Suppressor macrophage treated with lipopolysaccharide for 4 hours (primary cell): ENCODE measurements at places on chromosomes 12 and 14.

- DNase-seq = peak; percentile 96
Observed at GRCh38 chr12:124457287-124458219, 109.9 kb downstream of the NCOR2 start.

DNA sequence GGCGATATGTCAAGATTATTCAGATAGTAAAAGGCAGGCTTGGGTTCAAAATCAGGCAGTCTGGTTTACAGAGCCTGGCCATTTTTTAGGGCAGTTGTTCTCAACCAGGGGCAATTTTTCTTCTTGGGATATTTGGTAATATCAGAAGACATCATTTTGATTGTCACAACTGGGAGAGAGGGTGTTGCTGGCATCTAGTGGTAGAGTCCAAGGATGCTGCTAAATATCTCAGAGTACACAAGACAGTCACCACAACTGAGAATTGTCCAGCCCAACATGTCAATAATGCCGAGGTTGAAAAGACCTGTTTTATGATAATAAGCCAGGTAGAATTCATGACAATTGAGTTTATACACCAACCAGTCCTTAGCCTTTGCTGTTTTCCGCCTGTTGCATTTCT lies 733.9 kb downstream of the NRXN3 start:
- no peak for DNase-seq

- DNase-seq = no peak
Observed at GRCh38 chr12:85627584-85627983, 208.6 kb downstream of the RASSF9 start.

DNA sequence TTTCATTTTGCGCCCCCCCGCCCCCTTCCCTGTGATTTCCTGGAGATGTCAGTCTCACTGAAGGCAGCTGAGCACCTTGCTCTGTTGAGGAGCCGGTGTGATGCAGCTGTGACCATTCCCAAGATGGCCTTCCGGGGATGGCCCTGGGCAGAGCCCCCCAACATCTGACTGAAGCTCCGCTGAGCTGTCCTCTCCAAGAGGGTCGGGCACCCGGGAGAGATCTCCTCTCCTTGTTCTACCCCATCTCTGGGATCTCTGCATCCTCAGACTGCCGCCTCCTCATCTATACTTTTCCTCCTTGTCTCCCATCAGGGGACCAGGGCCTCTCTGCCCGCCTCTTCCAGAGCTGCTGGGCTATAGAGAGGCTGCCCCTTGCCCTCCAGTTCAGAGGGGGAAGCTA lies 965 bp upstream of the SMOC1 start:
- no peak for DNase-seq

DNA sequence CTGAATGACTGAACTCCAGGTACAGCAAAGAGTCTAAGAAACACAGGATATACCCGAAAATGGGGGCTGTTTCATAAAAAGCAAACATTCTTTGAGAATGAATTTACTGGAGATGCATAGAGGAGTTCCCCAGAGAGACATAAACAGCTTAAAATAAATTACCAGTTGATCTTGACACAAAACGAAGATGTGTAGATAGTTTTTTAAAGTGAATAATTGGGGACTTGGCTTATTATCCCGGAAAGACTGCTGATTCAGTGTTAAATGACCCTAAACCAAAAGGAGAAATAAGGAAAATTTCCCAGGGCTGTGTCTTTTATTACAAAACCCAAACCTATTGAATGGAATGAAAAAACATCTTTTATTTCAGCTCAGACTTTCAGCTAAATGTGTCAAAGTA lies 1052.8 kb upstream of the TMEM132C start:
- no peak for DNase-seq

GRCh38 chr12:127101076-127101475 lies 1165.9 kb upstream of the TMEM132C start:
- DNase-seq = no peak

- DNase-seq = no peak
Observed at GRCh38 chr14:51285120-51285519, 45.1 kb downstream of the TMX1 start.

DNA sequence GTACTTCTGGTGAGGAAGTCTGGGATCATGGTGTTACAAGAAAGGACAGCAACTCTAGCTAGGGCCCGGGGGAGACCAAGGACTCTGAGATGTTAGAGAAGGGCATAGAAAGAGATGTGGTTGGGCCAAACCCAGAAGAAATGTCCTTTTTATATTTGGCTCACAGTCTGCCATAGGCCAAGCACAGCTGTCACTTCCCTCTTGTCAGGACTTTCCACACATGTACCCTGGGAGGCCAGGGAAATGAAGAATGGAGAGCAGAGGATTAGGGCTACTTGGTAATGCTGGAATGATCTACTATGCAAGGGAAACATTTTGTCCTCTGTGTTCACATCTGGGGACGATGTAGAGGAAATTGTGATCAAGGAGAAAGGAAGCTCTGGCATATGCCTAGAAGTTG lies 9.2 kb downstream of the MYO1A start:
- DNase-seq = peak; percentile 15
